ENCODE measurements at places on chromosomes 7 and 10. TPM values are rescaled to one million over a fixed set of nuclear protein-coding genes. Genes with fewer than 3 reads are reported as not detected.

Gene ADIRF
- 171 TPM for total RNA-seq

Gene DNMBP
- 31.0 TPM for total RNA-seq

Gene NOLC1
- total RNA-seq: 30.9 TPM

Gene LAMB4
- total RNA-seq: 0.63 TPM

Gene CPXM2
- total RNA-seq: 2.3 TPM

Gene HMX2
- total RNA-seq: not detected

Gene PRKG1
- 50.8 TPM for total RNA-seq

Gene FGL2
- 16.8 TPM for total RNA-seq

Gene PAPSS2
- 100 TPM for total RNA-seq

Gene RAMP3
- 47.3 TPM for total RNA-seq

Gene OR6B1
- not detected for total RNA-seq

Gene NRAP
- total RNA-seq: not detected

Gene CUZD1
- 0.94 TPM for total RNA-seq

Gene GPR15LG
- not detected for total RNA-seq

Gene WDFY4
- total RNA-seq: 11.9 TPM

Gene ANKRD22
- total RNA-seq: 2.6 TPM

Gene MYL7
- total RNA-seq: 13.0 TPM

Gene HOXA4
- total RNA-seq: 4.4 TPM

Gene GCK
- 0.40 TPM for total RNA-seq

Gene PTN
- total RNA-seq: 43.1 TPM

Gene PTPRZ1
- 4.0 TPM for total RNA-seq

Gene WNT8B
- total RNA-seq: not detected

Gene CHAT
- total RNA-seq: not detected

Gene CLDN4
- 150 TPM for total RNA-seq

Gene SLC25A13
- total RNA-seq: 40.8 TPM

Gene HKDC1
- 1.5 TPM for total RNA-seq

Gene SNCG
- 23.0 TPM for total RNA-seq

Gene P4HA1
- 71.0 TPM for total RNA-seq
